ENCODE measurements at places on chromosomes 6 and 20.
A peak's percentile ranks its signal among the peaks of the same experiment; 100 is the strongest.

GRCh38 chr6:56570413-56571359 lies 72.0 kb downstream of the DST start:
- peak; percentile 30 for DNase-seq

- DNase-seq: no peak
These were observed 26.7 kb upstream of the YWHAB start for GRCh38 chr20:44858606-44859360.

DNA sequence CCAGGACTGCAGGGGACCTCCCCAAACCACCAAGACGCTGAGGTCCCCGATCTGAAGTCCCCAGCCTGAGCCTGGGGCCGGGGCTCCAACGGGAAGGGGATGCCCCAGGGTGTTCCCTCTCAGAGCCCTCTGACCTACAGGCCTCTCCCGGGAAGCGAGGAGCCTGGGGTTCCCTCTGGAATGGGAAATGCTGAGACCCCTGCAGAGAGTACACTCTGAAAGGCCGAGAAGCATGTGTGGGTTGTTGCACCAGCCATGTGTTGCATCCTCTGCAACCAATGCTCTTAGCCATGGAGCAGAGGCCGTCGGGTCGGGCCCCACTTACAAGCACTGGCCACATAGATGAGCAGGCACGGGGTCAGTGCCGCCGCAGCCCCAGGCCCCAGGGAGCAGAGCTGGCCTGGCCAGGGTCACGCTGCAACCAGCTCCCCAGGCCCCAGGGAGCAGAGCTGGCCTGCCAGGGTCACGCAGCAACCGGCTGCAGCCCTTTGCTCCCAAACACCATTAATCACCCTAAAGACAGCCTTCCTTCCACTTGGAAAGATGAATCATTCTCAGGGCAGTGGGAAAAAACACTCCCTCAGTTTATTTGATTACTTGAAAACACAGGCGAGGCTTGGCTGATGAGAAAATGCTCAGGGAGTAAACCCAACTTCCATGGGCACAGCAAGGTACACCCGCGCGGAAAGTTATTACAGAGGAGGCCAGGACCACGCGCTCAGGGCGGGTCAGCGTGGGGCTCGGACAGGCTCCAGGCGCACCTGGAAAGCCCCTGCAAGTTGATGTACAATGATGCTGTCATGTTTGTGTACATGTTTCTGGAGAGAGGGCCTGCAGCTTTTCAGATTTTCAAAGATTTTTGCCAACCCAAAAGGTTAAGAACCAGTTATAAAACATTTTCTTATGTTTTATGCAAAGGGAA lies 78.0 kb upstream of the AFDN start:
- DNase-seq: peak; percentile 37

- no peak for DNase-seq
These were observed 73.1 kb downstream of the PRND start for GRCh38 chr20:4794846-4795245.

DNA sequence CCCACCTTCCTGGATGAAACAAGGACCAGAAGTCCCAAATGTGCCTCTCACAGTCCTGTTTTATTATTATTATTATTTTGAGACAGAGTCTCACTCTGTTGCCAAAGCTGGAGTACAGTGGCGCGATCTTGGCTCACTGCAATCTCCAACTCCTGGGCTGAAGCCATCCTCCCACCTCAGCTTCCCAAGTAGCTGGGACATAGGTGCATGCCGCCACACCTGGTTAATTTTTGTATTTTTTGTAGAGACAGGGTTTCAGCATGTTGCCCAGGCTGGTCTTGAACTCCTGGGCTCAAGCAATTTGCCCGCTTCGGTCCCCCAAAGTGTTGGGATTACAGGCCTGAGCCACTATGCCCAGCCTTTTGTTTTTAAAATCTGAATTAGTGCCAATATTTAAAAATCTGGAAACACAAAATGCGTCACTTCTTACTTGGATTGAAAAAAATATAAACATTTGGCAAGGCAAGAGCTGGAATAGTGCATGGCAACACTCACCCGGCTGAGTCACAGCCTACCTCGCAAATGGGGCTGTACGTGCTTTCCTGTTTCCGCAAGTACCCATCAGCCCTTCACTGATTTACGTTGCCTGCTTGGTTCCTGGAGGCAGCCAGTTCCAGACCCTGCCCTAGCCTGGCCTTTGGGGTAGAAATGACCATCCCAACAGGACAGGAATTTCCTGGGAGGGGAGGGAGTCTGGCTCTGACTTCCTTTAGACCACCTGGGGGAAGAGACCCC lies 6.3 kb downstream of the SDCBP2 start:
- DNase-seq: peak; percentile 41

GRCh38 chr6:56244089-56244488 lies 3.3 kb downstream of the COL21A1 start:
- DNase-seq: no peak

DNA sequence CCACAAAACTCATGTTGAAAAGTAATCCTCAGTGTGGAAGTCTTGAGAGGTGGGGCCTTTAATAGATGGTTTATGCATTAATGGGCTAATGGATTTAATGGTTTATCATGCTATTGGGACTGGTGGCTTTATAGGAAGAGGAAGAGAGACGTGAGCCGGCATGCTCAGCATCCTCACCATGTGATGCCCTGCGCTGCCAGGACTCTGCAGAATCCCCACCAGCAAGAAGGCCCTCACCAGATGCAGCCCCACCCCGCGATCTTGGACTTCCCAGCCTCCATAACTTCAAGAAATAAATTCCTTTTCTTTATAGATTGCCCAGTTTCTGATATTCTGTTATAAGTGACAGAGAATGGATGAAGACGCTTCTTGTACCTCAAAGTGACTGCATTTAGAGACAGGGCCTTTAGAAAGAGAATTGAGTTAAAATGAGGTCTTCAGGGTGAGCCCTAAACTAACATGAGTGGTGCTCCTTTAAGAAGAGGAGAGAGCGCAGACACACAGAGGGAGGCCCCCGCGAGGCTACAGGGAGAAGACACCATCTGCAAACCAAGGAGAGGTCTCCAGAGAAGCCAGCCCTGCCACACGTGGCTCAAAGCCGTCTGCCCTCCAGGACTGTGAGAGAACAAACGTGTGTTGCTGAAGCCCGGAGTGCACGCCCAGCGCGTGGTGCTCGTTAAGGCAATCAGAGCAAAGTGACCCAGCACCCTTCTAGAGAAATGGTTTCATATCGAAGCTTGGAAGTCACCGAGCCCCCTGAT lies 56.9 kb downstream of the IRF4 start:
- no peak for DNase-seq

GRCh38 chr6:98514796-98515195 lies 319.6 kb upstream of the POU3F2 start:
- DNase-seq: no peak

- peak; percentile 80 for DNase-seq
These were observed 1.7 kb downstream of the LOC128125822 start for GRCh38 chr6:63573899-63574553.

DNA sequence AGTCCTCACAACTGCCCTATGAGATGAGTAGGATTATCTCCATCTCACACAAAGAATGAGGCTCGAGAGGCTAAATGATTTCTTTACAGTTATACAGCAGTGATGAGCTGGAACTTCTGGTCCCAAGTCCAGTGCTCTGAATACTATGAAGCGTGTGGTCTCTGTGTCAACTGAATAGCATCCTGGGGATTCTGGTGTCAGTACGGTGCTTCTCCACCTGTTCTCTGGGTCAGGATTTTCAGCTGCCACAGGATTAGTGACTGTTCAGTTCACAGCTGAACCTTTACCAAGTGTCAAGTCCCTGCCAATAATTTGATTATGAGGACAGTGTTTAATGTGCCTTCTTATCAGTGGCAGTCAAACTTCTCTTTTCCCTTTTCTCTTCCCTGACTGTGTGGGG lies 5.2 kb upstream of the MAFB start:
- DNase-seq: no peak

GRCh38 chr20:64245746-64246595 lies 9.6 kb upstream of the PCMTD2 start:
- DNase-seq: no peak

GRCh38 chr6:143595251-143596036 lies 82.3 kb upstream of the PHACTR2 start:
- DNase-seq: no peak

- no peak for DNase-seq
These were observed 388.4 kb downstream of the BTBD3 start for GRCh38 chr20:12306107-12306506.

GRCh38 chr6:118933855-118934460 lies 1.0 kb downstream of the MCM9 start:
- no peak for DNase-seq

- DNase-seq: no peak
These were observed 105.5 kb downstream of the PPP1R14C start for GRCh38 chr6:150248300-150248699.

Measured in hepatocyte (in vitro differentiated cells).